Mucosa of descending colon (tissue), 3 donors: ENCODE measurements at places on chromosomes 16 and 17. TPM values are rescaled to one million over a fixed set of nuclear protein-coding genes. Genes with fewer than 3 reads are reported as not detected.

DNA sequence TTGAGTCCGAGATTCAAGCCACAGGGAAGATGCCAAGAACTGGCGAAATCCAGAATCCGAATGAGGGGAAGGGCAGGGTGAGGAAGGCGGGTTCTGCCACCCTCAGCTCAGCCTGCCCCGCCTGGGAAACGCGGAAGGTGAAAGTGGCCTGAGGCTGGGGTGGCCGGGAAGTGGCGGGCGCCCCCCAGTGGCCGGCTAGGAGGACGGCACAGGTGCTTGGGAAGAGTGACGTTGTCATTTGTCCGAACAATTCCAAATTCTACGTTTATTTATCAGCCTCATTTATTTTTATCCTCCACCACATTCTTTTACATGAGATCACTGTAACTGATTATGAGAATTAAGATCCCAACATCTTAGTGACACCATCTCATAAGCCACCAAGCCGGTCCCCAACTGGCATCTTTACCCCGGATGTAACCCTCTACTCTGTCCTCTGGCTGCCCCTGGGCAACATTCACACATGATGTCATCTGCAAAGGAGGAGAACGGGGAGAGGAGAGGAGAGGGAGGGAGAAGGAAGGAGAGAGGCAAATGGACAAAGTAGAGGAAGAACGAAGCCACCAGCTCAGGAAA lies 21.3 kb downstream of the SRCIN1 start:
- DNase-seq = peak; percentile 79

GRCh38 chr16:11299865-11300559 lies 18.9 kb upstream of the PRM1 start:
- no peak for DNase-seq

DNA sequence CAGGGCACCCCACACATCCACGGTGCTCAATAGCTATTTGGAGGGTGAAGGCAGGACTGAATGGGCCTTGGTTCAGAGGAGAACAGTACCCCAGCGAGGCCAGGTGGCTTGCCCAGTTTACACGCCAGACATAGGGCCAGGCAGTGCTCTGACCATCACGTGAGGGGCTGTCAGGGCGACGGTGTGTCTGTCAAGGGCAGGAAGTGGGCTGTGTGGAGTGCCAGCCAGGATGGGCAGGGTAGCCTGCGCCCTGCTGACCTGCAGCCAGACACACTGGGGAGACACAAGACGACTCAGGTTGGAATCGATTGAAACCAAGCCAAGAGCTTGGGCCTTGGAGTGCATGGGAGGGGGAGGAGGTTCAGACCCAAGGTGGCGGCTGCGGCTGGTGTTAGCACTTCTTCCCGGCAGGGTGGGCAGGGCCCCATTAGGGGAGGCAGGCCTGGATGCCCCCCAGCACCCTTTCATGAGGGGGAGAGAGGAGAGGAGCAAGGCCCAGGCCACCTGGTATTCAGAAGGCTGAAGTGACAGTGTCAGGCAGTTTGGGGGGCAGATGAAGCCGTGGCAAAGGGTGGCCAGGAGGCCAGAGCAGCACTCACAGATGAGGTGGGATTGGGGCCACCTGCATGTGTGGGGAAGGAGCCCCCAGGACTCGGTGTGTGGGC lies 68.2 kb downstream of the SREBF1 start:
- peak; percentile 40 for DNase-seq

GRCh38 chr17:28477928-28478327 lies 4.5 kb downstream of the SLC13A2 start:
- no peak for DNase-seq

DNA sequence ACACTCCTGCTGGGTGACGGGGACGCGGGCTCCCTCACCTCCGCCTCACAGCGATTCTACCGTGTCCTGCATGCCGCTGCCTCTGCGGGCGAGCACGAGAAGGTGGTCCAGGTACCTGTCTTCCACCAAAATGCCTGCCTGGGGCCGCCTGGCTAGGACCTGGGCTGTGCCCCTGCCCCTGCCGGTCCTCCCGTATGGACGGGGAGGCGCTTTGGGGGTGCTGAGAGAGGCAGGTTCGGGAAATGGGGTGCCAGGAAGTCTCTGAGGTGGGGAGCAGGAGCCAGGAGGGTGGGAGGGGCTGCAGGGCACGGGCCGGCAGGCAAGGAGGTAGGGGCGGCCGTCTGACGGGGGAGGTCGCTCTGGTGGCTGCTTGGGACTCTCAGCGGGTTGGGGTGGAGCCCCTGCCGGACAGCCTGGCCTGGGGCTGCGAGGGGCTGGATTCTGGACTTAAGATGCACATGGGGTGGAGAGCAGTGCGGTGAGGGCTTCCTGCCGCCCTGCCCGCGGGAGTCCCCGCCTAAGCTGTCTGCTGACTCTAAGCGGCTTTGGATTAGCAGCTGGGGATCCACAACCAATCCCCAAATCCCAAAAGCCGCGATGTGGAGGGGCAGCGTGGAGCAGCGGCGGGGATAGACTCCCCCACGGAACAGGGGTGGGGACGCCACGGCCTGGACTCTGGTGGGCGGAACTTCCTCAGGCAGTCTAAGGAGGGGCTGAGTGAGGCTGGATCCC lies 5.8 kb downstream of the CHTF18 start:
- no peak for DNase-seq

DNA sequence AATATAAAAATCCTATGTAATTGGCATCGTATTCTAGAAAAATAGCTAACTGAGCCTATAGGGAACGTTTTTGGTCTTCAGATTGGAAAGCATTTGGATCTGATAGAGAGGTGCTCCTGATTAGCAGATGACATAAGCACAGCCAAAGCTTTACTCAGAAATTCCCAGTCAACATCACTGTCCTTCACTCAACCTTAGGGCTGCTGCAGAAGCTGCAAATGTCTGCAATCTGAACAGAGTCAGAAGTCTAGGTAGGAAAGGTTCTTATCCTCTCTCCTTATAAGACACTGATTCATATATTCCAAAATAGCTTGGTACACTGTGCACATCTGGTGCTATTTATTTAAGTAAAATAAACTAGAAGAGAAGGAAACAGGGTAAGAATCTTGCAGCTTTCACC lies 19.2 kb downstream of the STRADA start:
- DNase-seq = no peak

- DNase-seq = peak; percentile 38
These were observed 100.6 kb upstream of the ZNF750 start for GRCh38 chr17:82940226-82941020.

- DNase-seq = no peak
These were observed 23.5 kb downstream of the CACNG1 start for GRCh38 chr17:67067571-67068482.

The CLEC19A gene
- total RNA-seq = not detected

The TBC1D24 gene
- 8.5 TPM for total RNA-seq

The DNASE1L2 gene
- total RNA-seq = 0.87 TPM

The RTN4RL1 gene
- total RNA-seq = 0.43 TPM

The CORO6 gene
- 21.3 TPM for total RNA-seq

The NGFR gene
- 2.0 TPM for total RNA-seq

The TXNDC11 gene
- 52.3 TPM for total RNA-seq
